ENCODE measurements at places on chromosomes 16 and 17. TPM values are rescaled to one million over a fixed set of nuclear protein-coding genes. Genes with fewer than 3 reads are reported as not detected.

UMOD gene
- not detected for total RNA-seq

TRPV2 gene
- total RNA-seq = 124 TPM

FBXW10 gene
- total RNA-seq = not detected

PRDM7 gene
- total RNA-seq = not detected

STH gene
- not detected for total RNA-seq

KIF18B gene
- 113 TPM for total RNA-seq

HSD17B2 gene
- total RNA-seq = not detected

RAB40C gene
- total RNA-seq = 13.1 TPM

C16orf89 gene
- not detected for total RNA-seq

USH1G gene
- not detected for total RNA-seq

CORO7 gene
- total RNA-seq = 167 TPM

CD300A gene
- total RNA-seq = 2.1 TPM

MPV17L gene
- not detected for total RNA-seq
